Activated CD4-positive, alpha-beta T cell treated with anti-CD3 and anti-CD28 coated beads for 24 hours (primary cell): ENCODE measurements at places on chromosomes 5 and 9.

GRCh38 chr9:107172979-107173347 is 110.1 kb upstream of the RAD23B start:
- DNase-seq = no peak

DNA sequence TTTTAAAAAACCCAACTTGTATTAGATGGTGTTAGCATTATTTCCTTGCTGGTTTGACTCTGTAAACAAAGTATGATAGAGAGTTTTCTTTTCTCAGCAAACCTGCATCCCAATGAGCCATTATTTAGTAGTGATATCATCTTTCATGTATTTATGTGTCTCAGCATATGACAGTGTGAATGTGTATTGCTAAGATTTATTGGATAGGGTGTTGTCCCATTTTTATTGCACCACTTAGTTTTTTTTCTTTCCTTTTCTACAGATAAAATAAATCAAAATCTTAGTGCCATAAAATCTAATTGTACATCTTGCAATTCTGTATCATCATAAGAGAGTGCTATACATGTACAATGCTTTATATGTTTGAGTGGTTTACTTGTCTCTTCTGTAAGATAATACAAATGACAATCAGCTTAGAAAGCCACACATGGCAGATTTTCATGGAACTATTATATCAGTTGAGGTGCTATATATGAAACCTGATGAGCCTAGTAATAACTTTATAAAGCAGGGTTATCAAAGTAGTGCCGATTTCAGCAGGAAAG is 149.2 kb upstream of the CYLC2 start:
- DNase-seq = no peak

DNA sequence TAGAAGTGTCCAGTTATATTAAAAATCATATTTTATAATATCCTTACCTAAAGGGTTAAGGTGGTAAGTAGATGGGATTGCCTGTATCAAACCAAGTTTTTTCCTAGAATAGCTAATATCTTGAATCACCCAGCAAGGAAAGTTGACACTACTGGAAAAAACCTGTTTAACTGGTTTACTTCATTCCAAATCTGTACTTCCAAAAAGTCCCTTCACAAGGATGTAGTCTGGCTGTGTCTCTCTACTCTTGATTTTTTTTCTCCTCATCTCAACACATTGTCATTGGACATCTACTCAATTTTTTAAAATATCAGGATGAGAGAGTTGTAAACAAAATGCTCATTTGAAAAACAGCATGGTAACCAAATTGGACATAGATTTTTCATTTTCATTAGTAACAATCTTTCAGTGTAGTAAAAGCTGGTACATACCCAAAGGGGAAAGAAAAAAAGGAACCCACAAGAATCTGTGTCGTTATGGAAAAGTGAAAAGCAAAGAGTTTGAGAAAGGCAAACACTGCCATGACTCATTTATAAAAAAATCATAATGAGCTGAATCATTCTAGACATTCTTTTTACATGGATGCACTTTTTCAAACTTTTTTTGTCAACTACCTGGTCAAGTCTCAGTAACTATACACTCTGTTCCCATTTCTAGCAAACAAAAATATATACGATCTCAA is 173.5 kb downstream of the GLIS3 start:
- DNase-seq = no peak

DNA sequence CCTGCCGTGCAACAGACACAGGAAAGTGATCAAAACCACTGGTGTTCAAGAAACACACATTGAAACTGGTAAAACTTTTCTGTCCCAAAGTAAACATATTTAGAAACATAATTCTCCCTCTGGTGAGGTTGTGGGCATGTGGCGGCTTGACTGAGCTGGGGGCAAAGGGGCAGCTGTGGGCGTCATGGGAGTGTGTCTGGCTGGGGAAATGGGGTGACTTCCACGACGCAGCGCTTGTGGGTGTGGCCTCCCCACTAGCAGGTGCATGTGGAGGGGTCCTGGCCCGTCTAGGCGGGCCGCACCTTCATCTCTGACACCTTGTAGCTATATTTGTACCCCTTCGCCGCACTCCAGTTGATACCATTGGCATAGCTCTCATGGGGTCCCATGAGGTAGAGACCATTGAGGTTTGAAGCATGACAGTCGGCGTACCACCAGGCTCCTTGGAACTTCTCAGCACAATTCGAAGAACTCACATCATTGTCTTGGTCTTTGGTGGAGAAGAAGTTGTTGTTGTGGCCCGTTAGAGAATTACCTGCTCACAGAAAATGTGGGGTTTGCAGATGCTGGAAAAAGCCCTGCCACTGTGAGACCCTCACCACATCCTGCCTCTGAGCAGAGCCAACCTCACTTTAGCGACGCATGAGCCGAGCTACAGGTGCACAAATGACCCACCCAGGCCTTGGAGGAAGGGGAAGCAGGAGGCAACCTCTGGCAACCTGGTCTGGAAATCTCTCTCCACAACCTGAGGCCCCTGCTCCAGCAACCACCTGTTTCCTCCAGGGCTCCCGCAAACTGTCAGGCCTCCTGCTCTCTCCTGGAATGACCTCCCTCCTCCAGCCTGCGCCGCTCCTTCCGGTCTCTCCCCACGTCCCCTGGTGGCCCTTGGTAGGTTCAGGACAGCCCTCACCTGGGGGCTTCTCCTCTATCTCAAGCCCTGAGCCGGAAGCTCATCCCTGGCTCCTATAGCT is 7.9 kb downstream of the FCN1 start:
- no peak for DNase-seq

- DNase-seq = no peak
These were observed 18.8 kb upstream of the FAM13B start for GRCh38 chr5:138051441-138052296.

- DNase-seq = no peak
These were observed at the start of gene CAPSL for GRCh38 chr5:35938568-35939227. TSS of gene CAPSL (minus strand) at chr5:35938622. CDS start at chr5:35921120, 17,502 bp downstream.

GRCh38 chr9:29514862-29515261 is 1941.6 kb upstream of the C9orf72 start:
- no peak for DNase-seq

DNA sequence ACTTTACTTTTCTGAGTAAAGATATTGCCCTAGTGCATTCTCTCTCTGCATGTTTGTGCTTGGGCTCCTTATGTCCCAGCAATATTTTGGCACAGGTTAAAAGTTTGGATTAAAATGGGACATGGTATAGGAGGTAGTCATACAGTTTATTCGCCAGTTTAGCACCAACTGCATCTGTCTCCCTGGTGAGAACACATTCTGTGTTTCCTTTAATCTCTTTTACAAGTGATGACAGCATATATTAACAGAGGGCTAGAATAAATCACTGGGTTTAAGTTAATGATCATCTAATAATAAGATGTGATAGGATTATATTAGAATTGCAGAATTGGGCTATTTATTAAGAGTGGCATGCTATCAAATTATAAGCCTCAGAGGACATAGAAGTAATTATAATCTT is 550.1 kb downstream of the LRRC70 start:
- no peak for DNase-seq

DNA sequence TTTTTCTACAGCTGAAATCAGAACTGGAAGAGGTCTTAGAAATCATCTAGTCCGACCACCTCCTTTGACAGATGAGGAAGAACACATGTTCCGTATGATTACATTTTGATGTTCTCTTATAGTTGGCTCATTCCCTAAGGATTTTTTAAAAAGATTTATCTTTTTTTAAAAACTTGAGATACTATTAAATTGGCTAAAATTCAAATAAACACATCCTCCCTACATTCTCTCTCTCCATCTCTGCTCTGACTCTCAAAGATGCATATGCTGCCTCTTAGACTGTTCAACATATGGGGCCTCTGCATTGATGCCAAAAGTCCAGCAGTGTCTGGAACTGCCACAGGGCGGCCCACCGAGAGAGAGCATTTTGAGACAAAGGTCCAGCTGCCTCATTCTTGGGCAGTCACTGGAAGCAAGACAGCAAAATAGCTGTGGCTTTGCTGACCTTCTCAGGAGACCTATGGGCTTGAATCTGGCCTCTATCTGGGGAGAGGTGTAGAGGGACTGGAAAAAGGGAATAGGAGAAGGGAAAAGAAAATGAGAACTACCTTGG is 12.8 kb upstream of the TSSK1B start:
- DNase-seq = no peak

DNA sequence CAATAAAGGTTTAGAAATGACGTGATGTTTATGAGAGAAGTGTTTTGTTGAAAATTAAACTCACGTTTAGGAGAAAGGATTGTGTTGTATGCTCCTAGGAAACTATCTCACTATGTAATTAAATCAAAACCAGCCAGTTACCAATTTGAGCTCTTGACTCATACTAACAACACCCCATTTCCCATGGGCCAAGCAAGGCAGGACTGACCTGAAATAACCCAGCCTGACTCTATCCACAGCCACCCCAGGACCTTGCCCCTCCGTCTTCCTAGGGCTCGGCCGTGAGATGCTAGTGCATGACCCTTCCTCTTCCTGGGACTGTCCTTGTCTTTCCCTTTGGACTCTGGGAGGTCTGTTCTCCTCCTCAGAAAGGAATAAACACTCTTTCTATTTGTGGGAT is 16.4 kb downstream of the TLR4 start:
- no peak for DNase-seq

- no peak for DNase-seq
These were observed 7.1 kb upstream of the RARS1 start for GRCh38 chr5:168479166-168479565.

- no peak for DNase-seq
These were observed 7.3 kb downstream of the CACFD1 start for GRCh38 chr9:133467101-133467500.

GRCh38 chr9:131981116-131981776 is 98.4 kb downstream of the MED27 start:
- DNase-seq = no peak

GRCh38 chr5:145825751-145826180 is 9.4 kb downstream of the PRELID2 start:
- DNase-seq = no peak

- DNase-seq = no peak
These were observed 28.0 kb upstream of the ADAM19 start for GRCh38 chr5:157603333-157604190.

DNA sequence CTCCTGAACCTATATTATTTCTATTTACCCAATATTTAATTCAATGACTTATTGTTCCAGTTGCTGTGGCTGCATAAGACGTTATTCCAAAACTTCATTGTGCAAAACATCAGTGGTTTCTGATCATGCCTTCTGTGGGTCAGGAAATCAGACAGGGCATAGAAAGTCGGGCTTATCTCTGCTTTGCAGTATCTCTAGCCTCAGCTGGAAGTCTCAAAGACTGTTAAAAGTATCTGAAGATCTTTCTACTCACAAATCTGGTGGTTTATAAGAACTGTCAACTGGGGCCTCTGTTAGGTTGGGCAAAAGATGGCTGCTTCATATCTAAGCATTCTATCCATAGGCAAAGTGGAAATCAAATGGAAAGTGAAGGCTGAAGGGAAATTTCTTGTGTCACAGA is 687.7 kb upstream of the ARRDC3 start:
- DNase-seq = no peak

- DNase-seq = no peak
These were observed 2.9 kb upstream of the ARSI start for GRCh38 chr5:150305557-150305956.

GRCh38 chr5:108481355-108481931 is 99.5 kb upstream of the FBXL17 start:
- no peak for DNase-seq

DNA sequence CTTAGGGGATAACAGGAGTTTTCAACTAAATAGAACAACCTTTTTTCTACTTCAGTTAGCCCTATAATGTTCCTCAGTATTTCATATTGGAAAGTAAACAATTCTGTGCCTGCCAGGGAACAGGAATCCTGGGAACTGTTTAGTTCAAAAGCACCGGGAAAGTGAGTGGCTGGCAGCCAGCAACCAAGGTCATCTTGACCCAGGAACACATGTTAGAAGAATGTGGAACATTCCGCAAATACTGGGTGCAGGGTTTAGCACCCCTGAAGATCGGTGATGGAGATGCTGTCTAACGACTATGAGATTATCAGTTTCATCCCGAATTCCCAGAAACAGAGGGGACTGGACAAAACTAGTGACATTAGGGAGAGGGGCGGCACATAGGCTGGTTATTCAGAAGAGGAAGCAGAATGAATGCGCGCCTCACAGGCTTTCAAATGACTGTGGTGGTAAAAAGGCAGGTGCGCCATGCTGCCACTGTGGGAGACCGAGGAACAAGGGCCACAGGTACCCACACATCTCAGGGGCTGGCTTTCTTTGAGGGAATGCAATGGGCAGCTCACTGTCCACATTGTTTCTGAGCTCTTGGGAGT is 51.2 kb downstream of the IPPK start:
- no peak for DNase-seq

- DNase-seq = no peak
These were observed 126.7 kb downstream of the ARSB start for GRCh38 chr5:78858364-78858763.

GRCh38 chr5:113336975-113337374 is 97.8 kb downstream of the TSSK1B start:
- no peak for DNase-seq

DNA sequence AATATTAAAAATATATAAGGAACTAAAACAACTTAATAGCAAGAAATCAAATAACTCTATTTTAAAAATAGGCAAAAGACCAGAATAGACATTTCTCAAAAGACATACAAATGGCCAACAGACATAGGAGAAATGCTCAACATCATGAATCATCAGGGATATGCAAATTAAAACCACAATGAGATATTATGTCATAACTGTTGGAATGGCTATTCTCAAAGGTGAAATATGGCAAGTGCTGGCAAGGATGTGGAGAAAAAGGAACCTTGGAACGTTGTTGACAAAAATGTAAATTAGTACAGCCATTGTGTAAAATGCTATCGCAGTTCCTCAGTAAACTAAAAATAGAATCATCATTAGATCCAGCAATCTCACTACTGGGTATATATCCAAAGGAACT is 468.5 kb downstream of the NFIB start:
- no peak for DNase-seq

DNA sequence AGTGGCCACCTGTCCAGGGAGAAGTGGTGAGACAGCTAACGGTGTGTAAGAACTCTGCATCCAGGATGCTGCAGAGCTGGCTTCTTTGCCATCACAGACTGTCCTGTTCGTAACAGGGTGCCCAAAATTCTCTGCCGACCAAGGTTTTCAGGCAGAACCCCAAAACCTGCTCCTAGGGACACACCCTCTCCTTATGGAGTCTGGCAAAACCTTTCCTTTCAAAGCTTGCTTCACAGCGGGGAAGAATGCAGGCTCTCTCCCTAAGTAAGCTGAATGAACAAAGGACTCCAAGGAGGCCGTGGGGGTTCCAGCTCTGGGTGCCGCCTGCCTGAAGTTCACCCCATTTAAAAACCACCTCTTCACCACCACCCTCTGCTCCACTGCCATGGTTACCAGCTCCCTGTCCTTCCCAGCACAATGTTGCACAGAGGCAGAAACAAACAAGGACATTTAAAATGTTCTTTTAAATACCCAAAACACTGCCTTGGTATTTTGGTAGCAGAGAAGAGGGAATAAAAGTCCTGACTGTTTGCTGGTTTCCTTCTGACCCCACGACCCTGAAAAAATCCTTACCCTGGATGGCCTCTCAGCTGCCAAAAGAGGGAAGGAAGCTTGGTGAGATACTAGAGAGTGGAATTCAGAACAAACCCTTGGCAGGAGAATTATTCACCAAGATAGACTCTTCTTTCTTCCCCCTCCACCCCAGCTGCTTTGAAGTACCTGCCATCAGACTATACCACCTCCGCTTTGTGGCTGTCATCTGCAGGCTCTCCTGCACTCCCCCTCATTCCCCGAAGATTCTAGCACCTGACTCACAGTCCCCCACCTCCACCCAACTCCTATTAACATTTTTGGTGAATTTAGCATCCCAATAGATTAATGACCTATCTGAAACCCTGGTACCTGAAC is 7.1 kb upstream of the KLF9 start:
- DNase-seq = peak; percentile 40
